Suppressor macrophage treated with lipopolysaccharide for 4 hours (primary cell): ENCODE measurements at places on chromosomes 3 and 15.

DNA sequence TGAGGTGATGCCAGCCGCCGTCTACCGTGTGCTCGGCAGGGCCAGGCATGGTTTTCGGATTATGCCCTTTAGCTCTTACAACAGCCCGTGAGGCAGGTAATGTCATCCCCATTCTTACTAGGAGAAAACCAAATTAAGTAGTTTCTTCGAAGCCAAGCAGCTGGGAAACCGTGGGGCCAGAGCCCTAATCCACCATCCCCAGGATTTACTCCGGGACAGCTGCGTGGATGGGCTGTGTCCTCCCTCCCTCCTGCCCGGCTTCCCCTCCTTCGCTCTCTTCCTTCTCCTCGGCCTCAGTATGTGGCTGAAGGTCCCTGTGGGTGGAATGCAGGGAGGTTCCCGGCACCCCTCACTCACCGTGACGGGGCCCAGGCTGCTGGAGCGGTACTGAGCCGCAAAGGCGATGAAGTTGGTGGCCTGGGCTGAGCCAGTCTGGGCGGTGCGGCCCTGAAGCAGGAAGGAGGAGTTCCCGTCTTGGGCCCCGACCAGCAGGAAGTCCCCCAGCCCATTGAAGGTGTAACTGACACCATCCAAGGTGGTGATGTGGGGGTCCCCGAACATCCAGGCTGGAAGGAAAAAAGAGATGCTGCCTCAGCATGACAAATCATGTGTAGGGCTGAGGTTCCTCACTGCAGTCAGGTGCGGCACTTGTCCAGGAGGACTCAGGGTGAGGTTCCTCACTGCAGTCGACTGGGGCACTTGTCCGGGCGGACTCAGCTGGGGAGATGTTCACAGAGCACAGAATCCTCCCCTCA lies 42.5 kb downstream of the MUC20 start:
- no peak for DNase-seq

DNA sequence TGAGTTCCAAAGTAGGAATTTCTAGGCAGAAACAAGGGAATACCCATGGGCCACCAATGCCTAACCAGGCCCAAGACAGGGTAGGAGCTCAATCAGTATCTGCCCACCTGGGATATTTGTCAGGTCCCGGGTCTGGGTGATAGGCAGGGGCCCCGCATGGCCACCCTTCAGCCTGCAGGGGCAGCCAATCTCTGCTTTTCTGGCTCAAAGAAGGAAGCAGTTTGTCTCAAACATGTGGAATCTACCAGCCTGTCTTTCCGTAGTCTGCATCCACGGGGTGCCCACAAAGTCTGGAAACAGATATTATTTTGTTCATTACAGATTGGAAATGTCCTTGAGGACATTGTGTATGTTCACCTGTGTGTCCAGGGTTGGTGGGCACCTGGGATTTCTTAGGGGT lies 56.2 kb downstream of the CEMIP start:
- DNase-seq, result no peak

GRCh38 chr3:139675327-139675726 lies 2.4 kb downstream of the NMNAT3 start:
- DNase-seq, result no peak

DNA sequence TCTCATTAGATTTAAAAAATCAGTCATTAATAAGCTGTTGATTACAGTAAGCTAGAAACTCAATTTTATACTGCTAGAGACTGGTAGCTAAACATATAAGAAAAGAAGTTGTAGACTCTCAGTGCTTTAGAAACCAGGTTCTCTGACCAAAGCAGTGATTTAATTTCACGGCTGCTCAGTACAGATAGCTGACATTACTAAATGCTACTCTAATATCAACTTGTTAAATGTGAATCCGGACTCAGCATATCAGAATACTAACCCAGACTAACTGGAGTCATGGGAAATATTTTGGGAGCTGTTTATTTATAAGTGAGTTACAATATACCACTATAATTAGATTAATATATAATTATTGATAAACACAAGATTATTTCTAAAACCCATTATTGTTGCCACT lies 80.4 kb downstream of the NEDD4 start:
- DNase-seq, result no peak

GRCh38 chr3:31754575-31755278 lies 222.0 kb downstream of the STT3B start:
- DNase-seq, result no peak

GRCh38 chr3:183638101-183638852 lies 2.9 kb downstream of the KLHL24 start:
- peak; percentile 26 for DNase-seq

GRCh38 chr3:71172189-71172588 lies 411.3 kb downstream of the FOXP1 start:
- DNase-seq, result no peak

- peak; percentile 49 for DNase-seq
Measured at GRCh38 chr3:117526470-117527079, 817.0 kb downstream of the TUSC7 start.

- no peak for DNase-seq
Measured at GRCh38 chr15:26355472-26356074, 417.3 kb downstream of the GABRB3 start.

- DNase-seq, result no peak
Measured at GRCh38 chr3:117122609-117123008, 413.0 kb downstream of the TUSC7 start.

DNA sequence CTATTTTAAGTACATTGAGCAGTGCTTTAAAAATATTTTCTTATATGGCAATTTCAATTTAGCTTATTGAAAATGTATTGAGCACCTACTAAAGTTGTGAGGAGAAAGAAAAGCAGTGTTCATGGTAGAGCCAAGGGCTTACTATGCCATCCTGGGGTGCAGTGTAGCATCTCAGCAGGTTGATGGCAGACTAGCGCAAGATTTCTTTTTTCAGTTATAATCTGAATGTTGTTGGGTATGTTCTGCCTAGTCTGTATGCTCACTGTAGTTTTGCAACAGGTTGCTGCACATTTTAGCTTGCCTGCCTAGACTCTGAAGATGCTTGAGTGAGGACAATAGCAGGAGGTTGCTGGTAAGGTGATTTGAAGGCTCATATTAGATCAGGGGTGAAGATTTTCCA lies 103.1 kb upstream of the UNC13C start:
- DNase-seq, result no peak

DNA sequence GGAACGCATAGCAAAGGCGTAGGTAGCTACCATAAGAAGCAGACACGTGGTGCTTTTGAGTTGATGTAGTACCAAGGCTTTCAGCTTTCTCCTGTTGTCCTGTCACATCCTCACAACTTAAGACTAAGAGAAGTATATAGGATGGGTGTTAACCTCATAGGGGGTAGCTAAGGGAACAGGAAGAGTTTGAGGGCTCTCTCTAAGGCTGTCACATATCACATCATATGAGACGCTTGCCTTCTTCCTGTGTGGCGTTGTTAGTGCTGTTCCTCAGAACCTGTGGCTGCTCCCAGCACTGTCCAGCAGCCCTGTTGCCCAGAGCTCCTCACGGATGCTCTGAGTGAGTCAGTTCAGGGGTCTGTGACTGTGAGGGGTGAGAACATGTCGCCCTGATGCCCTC lies 14.7 kb downstream of the DHX30 start:
- DNase-seq, result no peak

- DNase-seq, result no peak
Measured at GRCh38 chr15:67957435-67958132, 96.5 kb upstream of the PIAS1 start.

DNA sequence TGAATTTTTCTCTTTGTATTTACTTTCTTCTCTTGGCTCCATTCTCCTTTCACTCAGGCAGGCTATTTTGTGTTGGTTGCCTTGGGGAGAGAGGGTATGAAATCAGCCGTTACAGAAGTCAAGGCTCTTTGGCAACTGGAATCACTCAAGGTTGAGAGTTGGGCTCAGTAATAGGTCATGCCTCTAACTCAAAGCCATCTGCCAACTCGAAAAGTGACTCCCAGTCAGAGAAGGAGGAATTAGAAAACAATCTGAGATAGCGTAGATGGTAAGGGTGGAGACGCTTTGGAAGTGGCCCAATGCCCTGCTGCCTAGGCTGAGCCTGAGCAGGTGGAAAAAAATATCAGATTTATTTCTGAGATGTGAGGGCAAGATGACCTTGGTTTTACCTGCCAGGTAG lies 205.7 kb upstream of the ST8SIA2 start:
- DNase-seq, result no peak

DNA sequence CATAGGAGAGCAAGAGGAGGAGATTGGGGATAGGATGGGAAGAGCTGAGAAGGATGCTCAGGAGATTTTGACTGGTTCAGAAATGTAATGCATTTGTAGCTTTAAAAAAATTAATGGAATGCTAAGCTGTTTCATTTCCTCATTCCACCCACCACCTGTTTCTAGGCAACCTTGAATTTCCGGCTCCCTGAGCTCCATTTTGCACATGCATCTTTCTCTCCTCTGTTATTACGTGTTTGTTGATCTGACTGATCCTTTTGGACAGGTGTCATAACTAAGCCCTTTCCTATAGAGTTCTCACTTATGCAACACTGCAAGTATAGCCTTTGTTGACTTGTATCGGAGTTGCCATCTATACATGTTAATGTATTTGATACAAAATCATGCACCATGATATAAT lies 4.3 kb downstream of the TMPRSS7 start:
- DNase-seq, result no peak

DNA sequence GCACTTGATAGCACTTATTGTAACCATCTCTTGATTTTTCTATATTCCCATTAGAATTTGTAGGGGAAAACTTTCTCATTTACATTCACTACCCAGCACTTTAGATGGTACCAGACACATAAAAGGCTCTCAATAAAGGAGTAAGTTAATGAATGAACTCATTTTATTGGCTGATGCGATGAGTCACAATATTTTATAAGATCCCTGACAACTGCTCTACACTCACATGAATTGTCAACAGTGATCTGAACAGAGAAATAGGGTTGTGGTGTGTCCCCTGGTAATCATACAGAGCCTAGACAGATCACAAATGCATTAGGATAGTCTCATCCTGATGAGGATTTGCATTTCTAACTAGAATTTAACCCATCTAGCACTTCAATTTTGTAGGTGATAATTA lies 567.6 kb upstream of the ARPP21 start:
- no peak for DNase-seq

DNA sequence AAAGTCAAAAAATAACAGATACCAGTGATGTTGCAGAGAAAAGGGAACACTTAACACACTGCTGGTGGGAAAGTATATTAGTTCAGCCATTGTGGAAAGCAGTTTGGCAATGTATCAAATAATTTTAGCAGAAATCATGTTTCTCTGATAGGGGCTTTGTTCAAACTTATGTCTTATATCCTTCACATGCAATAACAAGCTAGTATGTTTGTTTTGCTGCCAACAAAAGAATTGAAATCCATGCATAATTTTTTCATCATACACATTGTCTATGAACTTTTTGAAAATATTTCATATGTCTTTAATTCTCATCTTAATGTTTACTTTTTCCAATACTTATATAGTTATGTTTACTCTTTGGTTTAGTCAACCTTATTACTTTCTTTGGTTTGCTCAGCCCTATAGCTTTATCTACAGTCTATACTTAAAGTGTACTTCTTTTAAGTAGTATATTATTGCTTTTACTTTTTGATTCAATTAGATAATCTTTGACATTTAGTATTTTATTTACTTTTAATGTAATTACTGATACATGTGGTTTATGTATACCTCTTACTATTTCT lies 639.6 kb upstream of the CBLB start:
- DNase-seq, result no peak

- DNase-seq, result no peak
Measured at GRCh38 chr3:169348929-169349621, 314.4 kb downstream of the MECOM start.

GRCh38 chr15:85764649-85765277 lies 30.0 kb downstream of the KLHL25 start:
- DNase-seq, result no peak

- no peak for DNase-seq
Measured at GRCh38 chr3:10274601-10275000, 18.1 kb downstream of the GHRL start.

DNA sequence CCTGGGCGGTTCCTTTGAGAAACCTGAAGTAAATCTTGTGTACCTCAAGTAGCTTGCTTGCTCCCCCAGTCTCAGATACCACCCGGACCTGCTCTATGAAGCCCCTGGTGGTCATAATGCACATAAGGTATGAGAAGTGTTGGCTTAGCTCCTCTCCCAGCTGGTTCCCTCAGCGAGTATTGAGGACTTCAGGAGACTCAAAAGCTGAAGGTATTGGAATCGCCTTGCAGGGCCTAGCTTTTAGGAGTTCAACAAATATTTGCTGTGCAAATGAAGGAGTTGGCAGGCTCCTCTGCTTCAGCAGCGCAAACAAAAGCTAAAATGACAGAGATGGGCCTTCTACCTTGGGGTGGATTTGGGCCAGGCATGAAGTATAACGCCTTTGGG lies 1.7 kb downstream of the CMTM8 start:
- no peak for DNase-seq

DNA sequence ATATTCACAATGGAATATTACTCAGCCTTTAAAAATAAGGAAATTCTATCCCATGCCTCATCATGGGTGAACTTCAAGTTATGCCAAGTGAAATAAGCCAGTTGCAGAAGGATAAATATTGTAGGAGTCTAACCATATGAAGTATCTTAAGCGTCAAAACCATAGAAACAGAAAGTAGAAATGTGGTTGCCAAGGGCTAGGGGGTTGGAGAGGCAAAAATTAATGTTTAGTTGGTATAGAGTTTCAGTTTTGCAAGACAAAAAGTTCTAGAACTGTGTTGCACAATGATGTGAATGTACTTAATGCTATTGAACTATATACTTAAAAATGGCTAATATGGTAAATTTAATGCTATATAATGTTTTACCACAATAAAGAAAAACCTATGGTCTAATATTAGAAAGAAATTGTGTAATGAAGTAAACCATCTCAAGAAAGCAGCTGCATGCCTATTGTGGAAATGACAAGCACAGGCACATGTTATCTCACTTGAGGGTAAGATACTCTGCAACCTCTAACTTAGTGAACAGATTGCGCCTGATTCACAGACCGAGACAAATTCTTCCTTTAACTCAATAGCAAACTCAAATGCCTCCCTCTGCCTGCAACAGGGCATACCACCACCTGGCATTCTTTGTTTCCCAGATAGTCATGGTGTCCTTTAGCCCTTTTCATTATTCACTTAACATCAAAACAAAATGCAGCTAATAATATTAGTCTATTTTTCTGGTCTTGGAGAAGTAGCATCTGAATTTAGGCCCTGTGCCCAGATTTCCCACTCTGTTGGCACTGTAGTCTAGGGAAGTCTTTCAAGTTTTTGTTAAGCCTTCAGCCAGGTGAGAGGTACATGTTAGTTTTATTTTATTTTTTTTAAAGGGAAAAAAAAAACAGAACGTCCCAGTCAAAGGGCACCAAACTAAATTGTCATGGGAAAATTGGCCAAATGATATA lies 80.2 kb upstream of the ACP3 start:
- DNase-seq, result peak; percentile 42

DNA sequence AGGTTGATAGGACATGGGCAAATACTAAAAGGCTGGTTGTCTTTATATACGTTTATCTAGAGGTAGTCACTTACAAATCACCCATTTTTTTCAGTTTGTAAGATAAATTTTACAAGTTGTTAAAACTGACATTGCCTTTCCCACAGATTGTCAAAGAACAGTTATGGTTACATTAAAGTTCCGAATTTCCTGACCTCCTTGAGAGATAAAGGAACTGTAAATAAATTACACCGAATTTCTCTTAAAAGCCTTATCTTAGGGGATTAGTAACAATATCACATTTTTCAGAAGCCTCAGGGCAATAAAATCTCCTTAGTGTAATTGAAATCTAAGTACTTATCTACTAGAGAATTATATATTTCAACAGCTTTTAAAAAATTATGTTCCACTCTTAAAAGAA lies 49.5 kb downstream of the ZPLD1 start:
- DNase-seq, result no peak

GRCh38 chr3:133747373-133747772 lies 1.2 kb downstream of the TF start:
- DNase-seq, result no peak

- DNase-seq, result peak; percentile 59
Measured at GRCh38 chr15:91116113-91117067, 16.3 kb downstream of the SV2B start.
